ENCODE measurements at places on chromosomes 5 and 9.

DNA sequence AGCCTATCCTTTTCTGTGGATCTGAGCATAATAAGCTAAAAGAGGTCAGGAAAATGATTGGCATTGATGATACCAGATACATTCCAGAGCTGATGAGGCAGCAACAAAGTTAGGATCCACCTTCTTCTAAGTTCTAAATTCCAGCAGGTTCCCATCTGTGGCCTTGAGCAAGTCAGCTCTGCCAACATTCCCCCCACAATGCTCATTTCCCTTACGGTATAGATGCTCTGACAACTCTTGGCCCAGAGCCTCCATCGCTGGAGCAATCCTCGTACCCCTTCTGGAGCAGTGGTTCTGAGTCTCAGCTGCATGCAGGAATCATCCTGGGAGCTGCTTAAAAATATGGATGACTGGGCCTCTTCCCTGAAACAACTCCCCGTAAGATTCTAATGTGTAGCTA lies 78.1 kb downstream of the MED27 start:
- DNase-seq = no peak

GRCh38 chr9:108184941-108185340 lies 670.8 kb downstream of the ACTL7B start:
- DNase-seq = peak; percentile 57

- DNase-seq = peak; percentile 92
These were observed 939.7 kb downstream of the NR2F1-AS1 start for GRCh38 chr5:92641031-92641962.

DNA sequence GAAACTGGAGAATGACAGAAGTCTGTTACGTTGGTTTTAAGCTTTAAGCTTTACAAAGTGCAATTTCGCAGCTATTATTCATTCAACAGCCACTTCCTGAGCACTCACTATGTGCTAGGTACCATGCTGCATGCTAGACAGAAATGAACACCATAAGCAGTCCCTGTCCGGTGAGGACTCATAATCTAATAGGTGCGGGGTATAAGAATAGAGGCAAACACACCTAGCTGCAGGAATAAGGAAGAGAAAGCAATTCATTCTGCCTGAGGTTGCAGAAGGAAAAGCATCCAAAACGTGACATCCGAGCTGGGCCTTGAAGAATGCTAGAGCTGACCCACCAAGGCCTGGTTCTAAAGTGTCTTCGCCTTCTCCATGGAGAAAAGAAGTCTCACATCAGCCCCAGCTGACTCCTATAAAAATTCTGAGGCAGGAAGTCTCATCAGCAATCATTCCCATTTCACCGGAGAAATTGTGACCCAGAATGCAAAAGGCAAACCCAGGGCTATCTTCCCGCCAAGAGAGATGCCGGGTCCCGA lies 542 bp downstream of the FKBP15 start:
- peak; percentile 25 for DNase-seq

DNA sequence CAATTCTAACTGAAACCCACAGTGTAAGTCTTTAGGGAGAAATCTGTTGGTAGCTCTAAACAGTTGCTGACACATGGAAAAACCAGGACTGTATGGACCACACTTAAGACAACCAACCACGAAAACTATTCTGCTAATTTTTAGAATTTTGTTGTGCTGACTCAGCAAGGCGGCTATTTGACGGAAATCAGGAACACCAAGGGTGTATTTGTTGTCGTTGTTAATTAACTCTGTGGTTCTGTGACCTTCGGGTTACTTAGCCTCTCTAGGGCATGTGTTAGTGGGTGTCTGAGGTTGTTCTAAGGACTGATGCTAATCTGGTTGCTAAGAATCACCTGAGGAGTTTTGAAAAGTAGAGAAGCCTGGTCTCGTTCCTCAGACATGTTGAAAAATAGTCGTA lies 79.2 kb downstream of the ATP10B start:
- no peak for DNase-seq

DNA sequence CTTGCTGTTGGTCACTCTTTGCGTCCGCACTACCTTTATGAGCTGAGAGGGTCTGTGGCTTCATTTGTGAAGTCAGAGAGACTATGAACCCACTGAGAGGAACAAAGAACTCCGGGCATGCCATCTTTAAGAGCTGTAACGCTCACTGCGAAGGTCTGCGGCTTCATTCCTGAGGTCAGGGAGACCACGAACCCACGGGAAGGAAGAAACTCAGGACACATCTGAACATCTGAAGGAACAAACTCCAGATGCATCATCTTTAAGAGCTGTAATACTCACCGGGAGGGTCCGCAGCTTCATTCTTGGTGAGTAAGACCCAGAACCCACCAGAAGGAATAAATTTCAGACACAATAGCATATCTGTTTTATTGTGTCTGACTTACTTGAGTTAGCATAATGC lies 19.2 kb downstream of the GCNT1 start:
- DNase-seq = no peak

DNA sequence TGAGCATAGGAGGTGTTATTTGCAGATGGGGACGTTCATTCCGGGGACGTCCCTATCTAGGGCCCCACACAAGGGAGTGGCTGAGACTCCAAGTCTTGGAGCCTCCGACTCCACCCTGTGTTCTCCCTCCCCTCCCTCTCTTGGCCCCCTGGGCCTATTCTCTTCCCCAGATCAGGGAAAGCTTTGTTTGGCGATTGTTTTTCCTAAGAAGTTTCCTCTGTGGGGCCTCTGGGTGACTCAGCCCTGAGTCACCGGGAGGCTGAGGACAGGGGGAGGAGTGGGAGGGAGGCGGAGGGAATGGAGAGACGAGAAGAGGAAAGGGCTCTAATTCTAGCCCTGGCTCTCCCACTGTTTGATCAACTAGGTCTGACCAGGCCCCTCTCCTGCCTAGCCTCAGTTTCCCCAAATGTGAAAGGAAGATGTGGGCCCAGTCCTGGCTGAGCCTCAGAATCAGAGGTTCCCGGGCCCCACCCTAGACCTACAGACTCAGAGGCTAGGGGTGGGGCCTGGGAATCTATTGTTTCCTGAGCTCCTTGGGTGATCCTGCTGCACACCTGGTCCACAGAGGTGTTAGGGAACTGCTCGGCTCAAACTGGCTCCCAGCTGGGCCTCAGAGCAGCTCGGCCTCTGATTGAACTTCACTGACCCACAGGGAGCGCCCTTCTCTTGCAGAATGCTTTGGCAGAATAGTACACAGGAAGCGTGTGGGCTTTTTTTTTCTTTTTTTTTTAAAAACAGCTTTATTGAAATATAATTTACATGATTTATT lies 19.2 kb downstream of the GSN start:
- peak; percentile 94 for DNase-seq

- no peak for DNase-seq
These were observed 140.6 kb downstream of the FSTL4 start for GRCh38 chr5:133471699-133472098.

GRCh38 chr9:122477346-122477745 lies 380 bp downstream of the OR1J1 start:
- DNase-seq = no peak

- DNase-seq = no peak
These were observed 223.6 kb downstream of the MLLT3 start for GRCh38 chr9:20398536-20399338.

Measured in choroid plexus epithelial cell (primary cell).